ENCODE measurements at places on chromosomes 5 and 9.

DNA sequence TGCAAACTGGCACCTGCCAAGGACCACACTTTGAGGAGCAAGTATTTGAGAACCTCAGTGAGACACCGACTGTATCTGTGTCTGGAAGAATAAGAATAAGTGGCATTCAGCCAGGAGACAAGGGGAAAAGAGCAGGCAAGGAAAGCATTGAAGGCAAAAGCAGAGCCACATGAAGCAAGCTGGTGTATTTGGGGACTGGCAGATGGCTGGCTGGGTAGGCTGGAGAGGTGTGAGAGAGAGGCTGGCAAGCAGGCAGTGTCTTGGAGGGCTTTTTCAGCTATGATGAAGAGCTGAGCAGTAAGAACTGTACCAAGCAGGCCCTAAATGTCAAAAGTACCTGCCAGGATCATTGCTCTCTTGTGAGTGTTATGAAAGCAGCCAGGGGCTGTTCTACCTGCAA, 14.1 kb upstream of the C5orf58 start:
- no peak for DNase-seq

DNA sequence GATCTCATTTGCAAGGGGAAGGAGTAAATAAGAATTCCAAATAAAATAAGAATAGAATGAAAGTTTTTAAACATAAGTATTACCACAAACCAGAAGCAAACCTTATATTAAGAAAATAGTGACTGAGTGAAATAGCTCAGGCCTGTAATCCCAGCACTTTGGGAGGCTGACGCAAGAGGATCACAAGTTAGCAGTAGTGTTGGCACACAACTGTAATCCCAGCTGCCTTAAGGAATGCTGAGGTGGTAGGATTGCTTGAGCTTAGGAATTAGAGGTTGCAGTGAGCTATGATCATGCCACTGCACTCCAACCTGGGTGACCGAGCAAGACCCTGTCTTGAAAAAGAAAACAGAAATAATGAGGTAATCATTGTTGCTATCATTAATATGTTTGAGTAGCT, 47.0 kb downstream of the APC start:
- DNase-seq, result no peak

- DNase-seq, result no peak
These were observed 1.1 kb downstream of the CTNND2 start for GRCh38 chr5:11903121-11903613.

- no peak for DNase-seq
These were observed 1196.1 kb upstream of the CDH9 start for GRCh38 chr5:28234356-28234968.

DNA sequence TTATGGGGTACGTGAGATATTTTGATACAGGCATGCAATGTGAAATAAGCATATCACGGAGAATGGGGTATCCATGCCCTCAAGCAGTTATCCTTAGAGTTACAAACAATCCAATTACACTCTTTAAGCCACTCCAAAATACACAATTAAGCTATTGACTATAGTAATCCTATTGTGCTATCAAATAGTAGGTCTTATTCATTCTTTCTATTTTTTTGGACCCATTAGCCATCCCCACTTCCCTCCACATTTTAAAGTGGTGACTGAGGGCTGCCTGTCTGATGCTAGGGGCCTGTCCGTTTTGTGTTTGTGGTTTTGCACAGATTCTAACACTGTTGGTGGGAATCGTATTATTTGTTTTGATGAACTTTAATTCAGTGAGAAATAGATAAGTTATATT, 129.7 kb upstream of the DHFR start:
- no peak for DNase-seq

DNA sequence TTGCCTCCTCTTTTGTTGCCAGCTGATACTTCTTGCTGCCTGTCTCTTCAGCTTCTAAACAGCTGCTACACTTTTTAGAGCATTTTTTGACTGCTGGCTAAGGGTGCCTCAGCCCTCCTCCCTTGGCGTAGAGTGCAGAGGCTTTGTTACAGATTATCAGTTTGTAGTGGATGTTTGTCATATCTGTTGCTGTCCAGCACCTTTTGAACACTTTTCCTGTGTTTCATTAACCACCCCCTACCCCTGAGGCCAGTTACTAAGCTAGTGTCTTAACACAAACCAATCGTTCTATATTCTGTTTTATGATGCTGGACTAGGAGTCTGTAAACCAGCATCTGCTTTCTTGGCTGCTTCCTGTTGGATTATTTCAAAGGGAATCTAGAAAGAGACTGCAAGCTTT, 441.5 kb downstream of the DNAH5 start:
- no peak for DNase-seq

GRCh38 chr5:64769855-64770254, 1.1 kb downstream of the CWC27 start:
- no peak for DNase-seq

GRCh38 chr5:55327281-55327680, 19.5 kb downstream of the MTREX start:
- DNase-seq, result no peak

DNA sequence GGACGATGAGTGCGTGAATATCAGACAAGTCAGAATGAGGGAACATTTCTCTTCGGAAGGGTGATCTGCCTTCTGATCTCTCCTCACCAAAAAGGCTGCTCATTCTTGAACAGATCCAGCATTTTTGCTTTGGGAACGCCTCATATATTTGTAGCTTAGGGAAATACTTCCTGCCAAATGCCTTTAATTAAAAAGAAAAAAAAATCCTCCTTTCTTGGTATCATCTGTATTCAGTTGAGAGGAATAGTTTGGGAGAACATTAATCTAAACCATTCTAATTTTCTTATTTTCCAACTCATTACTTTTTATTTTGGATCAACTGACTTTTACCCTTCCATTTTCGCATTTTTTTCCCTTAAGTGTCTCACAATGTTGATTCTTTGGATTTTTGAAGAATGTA, 163.4 kb downstream of the SNX18 start:
- no peak for DNase-seq

DNA sequence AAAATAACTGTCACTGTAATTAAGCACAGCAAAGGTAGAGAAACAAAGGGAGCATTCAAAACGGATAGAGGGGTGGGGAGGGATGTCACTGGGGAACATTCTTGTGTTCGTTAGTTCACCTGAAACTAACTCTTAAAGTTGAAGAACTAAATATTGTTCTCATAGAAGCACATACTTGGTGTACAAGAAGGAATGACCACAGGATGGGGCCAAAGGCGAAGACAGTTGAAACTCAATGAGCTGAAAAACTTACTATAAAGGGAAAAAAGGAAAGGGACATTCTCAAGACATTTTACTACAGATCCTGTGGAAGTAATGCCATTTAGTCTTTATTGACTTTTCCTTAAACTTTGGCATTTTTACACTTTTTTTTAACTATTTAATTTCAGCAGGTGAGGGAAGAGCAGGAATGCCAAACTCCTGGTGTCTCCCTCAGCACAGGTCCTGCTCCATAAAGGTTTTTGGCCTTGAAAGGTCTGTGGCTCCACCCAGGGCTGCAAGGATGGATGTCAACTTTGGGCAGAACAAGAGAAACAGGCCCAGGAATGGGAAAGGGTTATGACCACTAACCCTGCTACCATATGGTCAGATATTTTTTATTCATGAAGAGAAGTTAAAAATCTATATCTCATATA, 197.6 kb upstream of the RASA1 start:
- DNase-seq, result no peak

DNA sequence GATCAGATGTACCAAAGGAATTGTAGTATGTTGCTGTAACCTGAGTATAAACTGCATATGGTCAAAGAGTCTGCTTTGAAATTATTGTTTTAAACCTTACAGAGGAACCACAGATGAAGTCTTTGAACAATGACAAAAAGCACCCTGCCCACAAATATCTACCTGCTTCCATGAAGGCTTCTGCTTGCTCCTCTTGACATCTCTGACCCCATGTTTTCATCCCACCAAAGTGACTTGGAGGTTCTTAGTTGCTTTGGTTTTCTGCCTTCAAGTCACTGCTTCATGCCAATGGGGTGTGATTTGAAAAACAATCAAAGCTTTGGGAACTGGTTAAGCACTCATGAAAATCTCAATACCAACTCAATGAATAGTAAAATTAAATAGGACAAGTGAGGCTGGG, 194.6 kb upstream of the ACTBL2 start:
- no peak for DNase-seq

DNA sequence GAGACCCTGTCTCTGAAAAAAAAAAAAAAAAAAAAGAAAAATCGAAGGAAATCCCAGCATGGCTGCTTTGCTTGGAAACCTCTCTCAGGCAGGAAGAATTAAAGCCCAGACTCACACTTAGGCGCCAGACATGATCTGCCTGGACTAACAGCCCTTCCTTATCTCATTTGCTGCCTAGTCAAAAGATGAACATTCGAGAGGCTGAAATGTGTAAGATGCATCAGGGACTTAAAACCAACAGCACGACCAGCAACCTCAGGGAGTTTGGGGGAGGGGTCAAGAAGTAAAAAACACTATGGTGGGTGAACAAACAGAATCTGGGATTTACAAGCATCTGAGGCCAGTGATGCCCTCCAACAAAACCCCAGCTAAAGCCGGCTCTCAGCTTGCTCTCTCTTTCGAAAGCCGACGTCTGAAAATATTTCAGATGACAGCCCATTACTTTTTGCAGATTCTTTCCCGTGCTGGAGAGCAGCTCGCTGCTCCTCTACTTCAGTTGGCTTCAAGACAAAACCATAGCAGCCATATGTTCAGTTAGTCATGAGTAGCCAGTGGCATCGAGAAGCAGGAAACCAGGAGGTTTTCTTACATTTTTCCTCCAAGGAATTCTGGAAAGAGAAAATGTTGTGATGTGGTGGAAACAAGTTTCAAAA, 249.9 kb downstream of the MARCHF11 start:
- DNase-seq, result no peak

DNA sequence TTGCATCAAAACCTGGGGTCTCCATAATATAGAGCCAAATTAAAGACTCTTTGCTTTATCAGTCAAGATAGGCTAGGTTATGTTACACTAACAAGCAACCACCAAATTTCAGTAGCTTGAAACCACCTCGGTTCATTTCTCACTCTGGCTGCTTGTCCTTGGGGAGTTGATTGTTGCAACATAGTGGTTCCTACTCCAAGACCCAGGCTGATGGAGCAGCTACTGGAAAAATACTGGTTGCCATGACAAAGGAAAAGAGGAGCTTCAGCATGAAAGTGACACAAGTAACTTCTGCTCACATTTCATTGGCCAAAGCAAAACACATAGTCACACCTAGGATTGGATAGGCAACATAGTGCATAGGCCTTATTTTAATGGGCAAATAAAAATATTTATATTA, 18.5 kb upstream of the RCL1 start:
- no peak for DNase-seq

- no peak for DNase-seq
These were observed 172.7 kb downstream of the TAF11L14 start for GRCh38 chr5:17806818-17807468.

DNA sequence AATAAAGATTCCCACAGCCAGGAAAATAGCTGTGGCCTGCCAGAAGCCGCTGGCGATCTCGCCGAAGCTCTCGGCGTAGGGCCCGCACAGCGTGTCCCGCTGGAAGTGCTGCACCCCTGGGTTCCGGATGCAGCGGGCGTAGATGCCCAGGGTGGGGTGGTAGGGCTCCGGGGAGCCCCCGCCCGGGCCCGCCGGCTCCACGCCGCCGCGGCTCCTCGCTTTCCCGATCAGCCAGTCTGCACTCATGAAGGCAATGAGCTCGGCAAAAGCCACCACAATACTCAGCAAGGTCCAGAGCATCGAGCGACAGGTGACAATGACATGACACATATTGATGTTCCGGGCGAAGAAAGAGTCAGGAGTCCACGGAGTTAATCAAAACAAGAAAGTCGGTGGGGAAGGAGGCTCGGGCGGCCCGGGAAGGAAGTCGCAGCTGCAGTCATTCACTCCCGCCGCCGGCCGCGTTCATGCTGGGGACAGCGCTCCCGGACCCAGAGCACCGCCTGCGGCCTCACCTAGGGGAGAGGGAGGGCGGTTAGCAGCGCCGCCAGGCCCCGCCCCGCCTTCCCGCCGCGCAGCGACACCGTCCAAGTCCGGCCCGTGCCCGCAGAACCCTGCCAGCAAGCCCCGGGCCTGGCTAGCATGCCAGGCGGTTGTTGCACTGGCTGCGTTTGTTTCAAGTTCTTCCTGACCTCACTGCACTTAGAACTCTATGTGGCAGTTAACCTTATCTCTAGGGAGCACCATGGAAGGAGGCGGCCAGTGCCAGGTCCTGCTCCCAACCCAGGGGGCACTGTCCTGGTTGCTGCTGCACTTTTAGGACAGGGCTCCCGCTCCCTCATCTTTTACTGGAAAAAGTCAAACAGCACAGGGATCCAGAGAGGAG, 138.4 kb downstream of the LHFPL2 start:
- no peak for DNase-seq

- no peak for DNase-seq
These were observed 38.1 kb downstream of the CMYA5 start for GRCh38 chr5:79727451-79728355.

DNA sequence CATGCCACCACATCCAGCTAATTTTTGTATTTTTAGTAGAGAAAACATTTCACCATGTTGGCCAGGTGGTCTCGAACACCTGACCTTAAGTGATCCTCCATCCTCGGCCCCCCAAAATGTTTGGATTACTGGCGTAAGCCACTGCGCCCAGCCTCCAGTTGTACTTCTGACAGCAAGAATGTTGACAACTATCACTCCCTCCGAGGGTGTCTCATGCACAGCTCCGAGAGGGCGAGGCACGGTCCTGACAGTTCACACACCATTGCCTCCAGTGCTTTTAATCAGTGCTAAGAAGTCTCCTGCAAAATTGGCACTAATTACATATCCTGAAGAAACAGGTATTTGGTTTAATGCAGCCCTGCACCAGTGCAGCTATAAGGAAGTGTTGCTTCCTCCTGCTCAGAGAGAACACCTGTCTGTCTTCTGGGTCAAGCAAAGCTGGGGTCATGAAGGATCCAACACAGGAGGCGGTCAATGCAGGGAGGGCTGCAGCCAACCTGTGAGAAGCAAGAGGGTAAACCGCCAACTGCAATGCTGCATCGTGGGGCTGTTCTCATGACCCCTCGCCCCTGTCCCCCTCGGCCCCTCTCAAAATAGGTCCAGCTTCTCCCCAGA, 184.0 kb downstream of the MED10 start:
- DNase-seq, result no peak

DNA sequence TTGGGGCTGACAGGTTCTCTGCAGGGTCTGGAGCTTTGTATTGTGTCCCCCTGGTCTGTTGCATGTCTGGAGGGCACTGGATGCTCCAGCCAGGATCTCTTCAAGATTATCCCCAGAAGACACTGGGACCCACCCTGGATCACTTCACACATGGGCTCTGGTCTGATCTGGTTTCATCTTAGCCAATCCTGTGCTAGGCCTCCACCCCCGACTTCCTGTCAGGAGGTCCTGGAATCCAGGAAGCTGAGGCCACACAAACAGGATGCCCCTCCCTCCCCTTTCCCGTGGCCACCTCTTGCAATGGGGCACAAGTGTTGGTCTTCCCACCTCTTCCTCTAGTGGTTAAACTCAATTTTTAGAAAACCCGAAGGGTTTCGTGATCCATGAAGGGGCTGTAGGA, 242.6 kb upstream of the MVB12B start:
- DNase-seq, result no peak

GRCh38 chr5:73822278-73822988, 196.4 kb downstream of the ARHGEF28 start:
- no peak for DNase-seq
